ENCODE measurements at places on chromosomes 4 and X. TPM values are rescaled to one million over a fixed set of nuclear protein-coding genes. Genes with fewer than 3 reads are reported as not detected.

DNA sequence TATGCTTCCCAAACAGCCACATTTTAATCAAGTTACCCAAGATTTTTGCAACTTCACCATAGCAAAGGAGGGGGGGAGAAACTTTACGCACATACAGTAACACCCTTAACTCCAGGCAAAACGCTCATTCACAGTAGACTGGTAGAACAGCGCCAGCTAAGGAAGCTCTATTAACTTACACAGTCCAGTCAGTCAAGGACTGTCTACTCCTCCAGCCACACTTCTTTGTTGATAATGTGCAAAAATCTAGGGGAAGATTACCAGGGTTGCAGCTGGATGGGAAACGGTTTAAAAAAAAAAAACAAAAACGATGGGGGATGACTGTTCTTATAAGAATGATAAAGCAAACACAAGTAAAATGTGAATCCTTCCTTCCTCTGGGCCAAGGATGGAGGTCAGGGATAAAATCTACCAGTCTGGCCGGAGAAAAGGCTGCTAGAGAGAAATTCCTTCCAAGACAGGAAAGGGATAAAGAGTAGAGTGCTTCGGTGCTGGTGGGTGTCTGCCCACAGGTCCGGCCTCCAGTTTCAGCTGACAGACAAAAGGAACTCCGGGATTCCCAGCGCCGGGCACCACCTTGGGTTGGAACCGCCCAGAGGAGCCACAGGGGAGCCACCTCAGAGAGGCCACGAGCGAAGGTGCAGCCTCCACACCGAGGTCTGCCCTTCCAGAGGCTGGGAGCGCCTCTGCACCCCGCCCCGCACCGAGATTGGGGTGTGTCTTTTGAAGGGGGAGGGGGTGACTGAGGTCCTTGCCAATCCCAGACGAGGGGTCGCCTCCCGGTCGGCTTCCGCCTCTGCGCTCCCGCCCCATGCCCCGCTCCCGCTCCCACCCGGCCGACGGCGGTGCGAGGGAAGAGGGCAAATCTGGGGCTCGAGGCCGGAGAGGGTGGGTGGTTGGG, 811 bp downstream of the ANKRD50 start:
- no peaks in the 10 kb centered on the region for H3K27me3 ChIP-seq
- no peaks in the 10 kb centered on the region for H3K4me1 ChIP-seq
- peak overlapping the region; percentile 99 for H3K27ac ChIP-seq
- peak; percentile 38 for DNase-seq

Gene MAGEA2
- not detected for total RNA-seq

Gene PABPC5
- 15.2 TPM for total RNA-seq

- no peak overlapping the region for H3K4me3 ChIP-seq
- DNase-seq: no peak
- no peaks in the 10 kb centered on the region for H3K4me1 ChIP-seq
- no peaks in the 10 kb centered on the region for H3K36me3 ChIP-seq
- no peak overlapping the region for H3K27ac ChIP-seq
Measured at GRCh38 chrX:141164406-141164805, 12.5 kb downstream of the LDOC1 start.

GRCh38 chrX:138929926-138930582, 218.5 kb upstream of the FGF13 start:
- H3K4me1 ChIP-seq: no peaks in the 10 kb centered on the region
- no peaks in the 10 kb centered on the region for H3K36me3 ChIP-seq
- DNase-seq: no peak
- no peaks in the 10 kb centered on the region for H3K27me3 ChIP-seq

DNA sequence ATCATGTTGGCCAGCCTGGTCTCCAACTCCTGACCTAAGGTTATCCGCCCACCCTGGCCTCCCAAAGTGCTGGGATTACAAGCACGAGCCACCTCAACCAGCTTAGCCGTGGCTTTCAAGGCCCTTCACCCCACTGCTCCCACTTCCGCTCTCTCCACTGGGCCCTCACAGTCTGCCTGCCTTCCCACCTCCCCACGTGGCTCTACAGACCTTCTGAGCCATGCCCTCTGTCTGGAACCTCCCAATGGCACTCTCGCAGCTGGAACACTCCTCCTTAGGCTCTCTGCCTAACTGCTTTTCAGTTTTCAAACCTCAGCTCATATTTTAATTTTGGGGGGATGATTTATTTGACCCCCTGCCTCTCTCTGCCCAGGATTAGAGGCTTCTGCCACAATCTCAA, 59.3 kb upstream of the SH3RF1 start:
- H3K4me1 ChIP-seq: no peaks in the 10 kb centered on the region
- no peak overlapping the region for H3K27ac ChIP-seq
- no peaks in the 10 kb centered on the region for H3K27me3 ChIP-seq
- H3K4me3 ChIP-seq: no peak overlapping the region
- DNase-seq: no peak

DNA sequence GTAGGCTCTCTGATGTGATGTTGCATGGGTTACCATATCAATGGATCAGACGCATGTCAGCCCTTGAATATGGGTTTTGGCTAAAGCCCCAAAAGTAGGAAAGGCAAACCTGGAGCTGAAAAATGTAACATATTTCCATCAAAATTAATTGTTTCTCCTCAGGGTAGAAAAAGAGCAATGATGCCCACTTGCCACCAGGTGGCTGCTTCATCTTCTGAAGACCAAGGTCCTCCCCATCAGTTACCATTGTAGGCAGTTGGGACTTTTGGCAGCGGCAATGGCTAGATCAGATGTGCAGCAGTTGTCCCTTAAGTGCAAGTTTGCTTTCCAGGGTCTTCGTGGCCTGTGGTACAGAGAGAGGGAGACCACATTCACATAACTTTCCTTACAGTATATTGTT, 118.2 kb downstream of the NAF1 start:
- no peak overlapping the region for H3K27ac ChIP-seq
- H3K27me3 ChIP-seq: no peaks in the 10 kb centered on the region
- no peak for DNase-seq
- H3K4me1 ChIP-seq: no peaks in the 10 kb centered on the region
- no peak overlapping the region for H3K4me3 ChIP-seq

DNA sequence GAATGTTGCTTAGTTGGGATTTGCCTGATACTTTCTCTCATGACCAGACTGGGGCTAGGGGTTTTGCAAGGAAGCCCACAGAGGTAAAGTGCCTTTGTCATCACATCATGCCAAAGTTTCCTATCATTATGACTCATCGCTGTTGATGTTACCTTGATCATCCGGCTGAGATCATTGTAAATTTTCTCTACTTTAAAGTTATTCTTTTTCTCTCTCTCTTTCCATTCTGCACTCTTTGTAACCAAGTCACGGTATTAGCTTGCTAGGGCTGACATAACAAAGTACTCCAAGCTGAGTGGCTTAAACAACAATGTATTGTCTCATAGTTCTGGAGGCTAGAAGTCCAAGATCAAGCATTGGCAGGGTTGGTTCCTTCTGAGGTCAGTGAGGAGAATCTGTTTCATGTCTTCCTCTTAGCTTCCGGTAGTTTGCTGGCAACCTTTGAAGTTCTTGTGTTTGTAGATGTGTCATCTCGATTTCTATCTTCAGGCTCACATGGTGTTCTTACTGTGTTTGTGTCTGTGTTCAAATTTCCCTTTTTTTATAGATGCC, 113.0 kb downstream of the DTHD1 start:
- no peak overlapping the region for H3K27ac ChIP-seq
- DNase-seq: no peak
- no peaks in the 10 kb centered on the region for H3K36me3 ChIP-seq
- no peaks in the 10 kb centered on the region for H3K4me1 ChIP-seq

GRCh38 chr4:180449395-180449956, 1793.7 kb upstream of the TENM3 start:
- no peaks in the 10 kb centered on the region for H3K27me3 ChIP-seq
- no peaks in the 10 kb centered on the region for H3K36me3 ChIP-seq
- no peak overlapping the region for H3K4me3 ChIP-seq
- no peak overlapping the region for H3K27ac ChIP-seq

Gene PPEF2
- total RNA-seq: not detected

GRCh38 chr4:93243262-93243661, 585.3 kb upstream of the ATOH1 start:
- no peaks in the 10 kb centered on the region for H3K4me1 ChIP-seq
- no peak for DNase-seq
- H3K27me3 ChIP-seq: no peaks in the 10 kb centered on the region

Gene FGF16
- 1.2 TPM for total RNA-seq

DNA sequence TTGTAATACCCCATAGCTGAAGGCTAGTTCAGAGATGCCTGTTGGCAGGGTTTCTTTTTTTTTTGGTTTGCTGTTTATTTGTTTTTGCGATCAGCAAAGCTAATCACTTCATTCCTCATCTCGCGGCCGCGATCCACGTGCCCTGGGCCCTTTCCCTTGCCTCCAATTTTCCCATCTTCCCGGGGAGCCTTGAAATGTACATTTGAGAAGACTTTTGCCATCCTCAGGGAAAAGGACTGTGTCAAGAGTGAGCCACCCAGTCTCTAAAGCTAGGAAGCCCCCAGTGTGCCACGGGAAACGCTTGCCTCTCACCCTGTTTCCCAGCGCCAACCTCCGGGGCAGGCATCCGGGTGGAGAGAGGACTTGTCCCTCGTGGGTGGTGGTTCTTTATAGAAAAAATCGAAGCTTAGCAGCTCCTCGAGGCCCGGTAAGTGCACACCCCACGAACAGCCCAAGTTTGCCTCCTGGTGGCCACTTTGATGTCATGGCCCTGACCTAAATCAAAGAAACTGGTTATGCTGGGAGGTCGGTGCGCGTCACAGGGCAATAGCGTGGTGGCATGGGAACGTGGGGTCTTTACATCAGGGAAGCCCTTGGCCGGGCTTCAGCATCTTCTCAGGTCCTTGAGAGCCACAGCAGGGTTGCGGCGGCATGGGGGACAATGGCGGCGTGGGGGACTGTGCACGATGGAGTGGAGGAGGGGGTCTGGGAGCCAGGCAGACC, 42.0 kb downstream of the MAP7D3 start:
- H3K27me3 ChIP-seq: no peaks in the 10 kb centered on the region
- no peaks in the 10 kb centered on the region for H3K4me1 ChIP-seq
- peak overlapping the region; percentile 81 for H3K27ac ChIP-seq
- DNase-seq: peak; percentile 63

- no peak for DNase-seq
- H3K4me1 ChIP-seq: no peaks in the 10 kb centered on the region
- no peaks in the 10 kb centered on the region for H3K36me3 ChIP-seq
- no peaks in the 10 kb centered on the region for H3K27me3 ChIP-seq
Measured at GRCh38 chr4:56843421-56843899, 22.0 kb upstream of the SPINK2 start.

Measured in uterus (tissue), 4 donors.